Activated naive CD4-positive, alpha-beta T cell treated with anti-CD3 and anti-CD28 coated beads, Interleukin-2, amount 50 U/mL, for 16 hours (primary cell): ENCODE measurements at places on chromosomes 11 and 22.

DNA sequence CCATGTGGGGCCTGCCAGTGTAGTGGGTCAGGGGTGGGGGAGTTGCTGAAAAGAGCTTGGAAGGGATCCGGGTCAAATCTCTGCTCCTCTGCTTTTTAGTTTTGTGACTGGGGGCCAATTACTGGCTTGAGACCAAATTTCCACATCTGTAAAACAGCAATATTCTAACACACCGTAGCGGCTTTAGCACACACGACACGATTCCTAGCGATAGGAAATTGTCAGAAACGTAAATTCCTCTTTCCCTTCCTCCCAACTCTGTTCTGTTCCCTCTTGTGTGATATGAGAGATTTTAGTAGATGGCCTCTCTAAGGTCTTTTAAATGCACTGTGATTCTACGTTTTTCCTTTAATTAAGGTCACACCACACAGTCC is 71.9 kb downstream of the MICAL2 start:
- no peak for DNase-seq

DNA sequence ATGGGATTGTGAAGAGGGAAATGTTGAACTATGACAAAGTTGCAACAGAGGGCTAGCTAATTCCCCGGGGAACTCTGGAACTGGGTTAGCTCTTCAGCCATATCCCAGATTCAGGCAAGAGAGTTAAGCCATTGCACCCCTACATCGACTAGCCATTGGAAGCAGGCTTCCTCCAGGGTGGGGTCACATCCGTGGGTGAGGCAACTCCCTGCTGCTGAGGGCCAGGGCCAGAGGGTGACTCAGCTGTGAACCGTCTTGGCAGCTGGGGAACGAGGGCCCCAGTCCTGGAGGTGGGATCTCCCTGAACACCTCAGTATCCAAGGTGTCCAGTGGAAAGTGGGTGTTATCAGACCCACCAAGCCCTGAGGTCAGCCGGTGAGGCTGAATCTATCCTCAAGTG is 41.1 kb downstream of the RPS6KA4 start:
- no peak for DNase-seq

GRCh38 chr11:119671051-119671450 is 57.9 kb downstream of the NECTIN1 start:
- no peak for DNase-seq

DNA sequence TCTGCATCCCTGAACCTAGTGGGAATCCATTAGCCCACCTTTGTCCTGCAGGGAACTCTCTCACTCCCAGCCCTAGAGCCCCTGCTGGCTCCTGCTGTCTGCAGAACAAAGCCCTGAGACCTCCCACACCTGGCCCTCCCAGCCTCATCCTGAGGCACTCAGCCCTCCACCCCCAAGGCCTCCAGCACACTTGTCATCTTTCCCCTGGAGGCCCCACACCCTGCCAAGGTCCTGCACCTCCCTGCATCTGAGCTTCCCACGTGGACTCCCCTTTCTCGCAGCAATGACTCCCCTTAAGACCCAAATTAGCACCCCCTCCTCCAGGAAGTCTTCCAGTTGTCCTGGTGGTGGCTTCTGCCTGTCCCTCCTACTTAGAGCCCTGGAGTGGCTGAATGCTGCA is 42.3 kb upstream of the LINC01488 start:
- no peak for DNase-seq

DNA sequence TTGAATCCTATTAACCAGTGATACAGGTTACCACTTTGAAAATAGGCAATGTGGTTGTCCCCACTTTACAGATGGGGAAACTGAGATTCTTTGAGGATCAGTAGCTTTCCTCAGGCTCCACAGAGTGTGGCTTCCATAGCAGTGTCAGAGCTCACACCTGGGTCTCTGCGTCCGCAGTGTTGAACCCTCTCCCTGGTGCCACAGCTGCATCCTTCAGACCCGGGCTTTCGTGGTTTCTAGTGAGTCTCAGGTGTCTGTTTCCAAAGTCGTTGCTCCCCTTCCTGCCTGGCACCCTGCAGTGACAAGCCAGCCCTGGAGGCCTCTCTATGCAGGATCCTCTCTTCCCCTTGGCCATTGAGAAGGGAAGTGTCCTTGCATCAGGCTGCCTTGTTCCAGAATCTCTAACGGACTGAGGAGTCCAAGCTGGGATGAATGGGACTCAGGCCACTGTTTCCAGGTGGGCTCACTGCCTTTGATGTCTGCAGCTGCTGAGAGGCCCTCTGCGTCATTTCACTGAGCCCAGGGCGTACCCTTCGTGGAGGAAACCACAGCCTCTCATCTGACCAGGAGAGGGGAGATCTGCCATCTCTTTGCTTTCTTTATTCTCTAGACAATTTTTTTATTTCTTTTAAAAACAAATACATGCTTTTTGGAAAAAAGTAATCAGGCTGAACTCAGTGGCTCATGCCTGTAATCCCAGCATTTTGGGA is 48.4 kb upstream of the MICAL2 start:
- no peak for DNase-seq

DNA sequence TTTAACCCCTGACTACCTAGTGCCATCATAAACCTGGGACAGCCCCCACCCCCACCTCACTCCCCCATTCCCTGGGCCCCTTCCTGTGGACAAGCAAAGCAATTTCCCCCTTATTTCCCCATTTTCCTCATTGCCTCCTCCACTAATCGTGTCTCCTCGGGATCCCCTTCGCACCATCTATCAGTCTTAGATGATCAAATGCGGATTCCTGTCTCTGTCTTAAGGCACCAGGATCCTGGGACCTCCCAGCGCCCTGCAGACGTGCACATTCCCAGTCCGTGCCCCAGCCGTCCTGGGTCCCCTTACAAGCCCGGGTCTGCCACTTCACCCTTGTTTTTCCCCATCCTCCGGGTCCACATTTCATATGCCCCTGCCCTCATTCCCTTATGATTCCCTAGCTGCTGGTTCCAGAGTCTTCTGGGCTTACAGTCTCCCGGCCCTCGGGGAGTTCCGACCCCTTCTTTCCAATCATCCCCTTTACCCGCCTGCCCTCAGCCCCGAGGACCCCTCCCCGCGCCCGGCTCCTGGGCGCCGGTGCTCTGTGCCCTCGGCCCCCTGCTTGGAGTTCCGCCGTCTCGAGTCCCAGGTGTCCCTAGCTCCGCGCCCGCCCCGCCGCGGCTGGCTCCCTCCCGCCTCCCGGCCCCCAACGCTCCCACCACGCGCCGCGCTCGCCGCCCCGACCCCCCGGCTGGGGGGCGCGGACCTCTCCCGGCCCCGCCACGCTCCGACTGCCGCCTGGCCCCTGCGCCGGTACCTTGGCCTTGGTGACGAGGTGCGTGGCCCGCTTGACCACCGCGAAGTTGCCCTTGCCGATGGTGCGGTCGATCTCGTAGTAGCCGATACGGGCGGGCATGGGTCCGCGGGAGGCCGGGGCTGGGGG is 599 bp downstream of the SIK3 start:
- DNase-seq: peak; percentile 42

GRCh38 chr22:41560095-41560471 is 727 bp upstream of the CSDC2 start:
- DNase-seq: no peak

GRCh38 chr22:27573280-27574001 is 228.1 kb downstream of the MN1 start:
- no peak for DNase-seq

- DNase-seq: no peak
Observed at GRCh38 chr11:82863209-82863608, 37.0 kb downstream of the PRCP start.

DNA sequence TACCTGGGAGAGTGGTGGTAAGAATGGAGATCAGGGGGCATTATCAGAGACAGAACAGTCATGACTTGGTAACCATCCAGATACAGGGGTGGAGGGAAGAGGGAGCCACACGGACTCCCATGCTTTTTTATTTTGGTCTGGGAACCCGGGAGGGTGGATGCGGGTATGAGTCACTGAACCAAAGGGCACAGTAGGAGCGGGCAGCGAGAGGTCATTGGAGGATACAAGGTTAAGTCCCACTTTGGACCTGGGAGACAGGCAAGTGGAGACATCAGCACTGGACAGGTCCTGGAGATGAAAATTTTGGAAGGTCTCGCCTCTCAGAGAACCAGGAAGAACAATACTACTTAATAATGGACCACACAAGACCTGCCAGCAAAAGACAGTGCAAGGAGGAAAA is 6.7 kb downstream of the HDHD5 start:
- no peak for DNase-seq

- no peak for DNase-seq
Observed at GRCh38 chr11:45933846-45934579, 11.6 kb downstream of the LARGE2 start.

DNA sequence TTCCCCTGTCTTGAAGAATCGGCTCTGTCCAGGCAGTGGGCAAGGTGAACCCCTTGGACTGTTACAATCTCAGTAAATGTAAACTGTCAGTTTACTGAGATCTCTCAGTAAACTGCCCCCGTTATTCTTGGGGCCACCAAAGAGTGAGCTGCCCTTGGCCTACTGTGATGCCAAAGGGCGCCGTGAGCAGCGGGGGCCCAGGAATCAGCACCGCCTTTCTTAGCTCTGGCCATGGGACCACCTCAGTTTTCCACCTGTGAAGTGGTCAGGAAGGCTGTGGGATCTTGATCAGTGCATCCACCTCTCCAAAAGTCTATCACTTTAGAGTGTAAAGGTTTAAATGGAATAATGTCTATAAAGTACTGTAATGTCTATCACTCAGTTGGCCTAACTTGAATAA is 57.1 kb downstream of the THAP12 start:
- DNase-seq: no peak

DNA sequence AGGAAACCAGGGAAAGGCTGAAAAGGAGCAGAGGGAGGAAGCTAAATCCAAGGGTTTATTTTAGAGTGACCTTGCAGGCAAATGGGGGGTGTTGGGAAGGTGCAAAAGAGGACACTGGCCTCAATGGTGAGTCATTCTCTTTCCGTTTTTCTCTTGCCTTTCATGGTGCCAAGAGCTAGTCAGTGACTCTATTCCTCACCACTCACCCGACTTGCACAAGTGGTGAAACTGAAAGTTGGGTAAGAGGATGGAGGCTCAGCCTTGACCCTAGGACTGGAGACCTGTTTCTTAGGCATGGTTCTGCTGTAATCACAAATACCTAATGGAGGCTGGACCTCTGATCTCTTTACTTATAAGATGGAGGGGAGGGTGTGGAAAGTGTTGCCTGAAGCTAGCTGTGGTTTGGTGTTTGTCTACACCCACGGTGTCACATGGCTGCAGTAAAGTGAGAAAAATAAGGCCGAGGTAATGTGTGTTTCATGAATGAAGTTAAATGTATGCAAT is 67.3 kb upstream of the CREB3L1 start:
- no peak for DNase-seq

GRCh38 chr22:40666151-40666848 is 13.0 kb upstream of the MCHR1 start:
- no peak for DNase-seq

DNA sequence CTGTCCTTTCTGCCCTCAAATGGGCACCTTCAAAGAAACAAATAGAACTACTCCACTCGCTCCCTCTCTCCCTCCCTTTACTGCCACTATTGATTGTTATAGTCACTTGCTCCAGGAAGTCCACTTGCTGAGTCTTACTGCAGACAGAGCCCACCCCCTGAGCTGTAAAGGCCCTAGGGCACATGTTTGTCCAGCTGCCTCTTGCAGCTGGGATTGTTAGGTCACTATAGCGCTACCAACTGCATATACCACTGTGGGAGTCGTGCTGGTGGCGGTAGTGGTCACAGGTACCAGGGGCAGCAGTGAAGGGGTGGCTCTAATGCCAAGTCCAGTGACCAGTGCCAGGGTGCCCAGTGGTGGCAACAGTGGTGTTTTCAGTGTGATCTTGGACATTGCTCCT is 4.4 kb upstream of the SREBF2 start:
- DNase-seq: no peak

DNA sequence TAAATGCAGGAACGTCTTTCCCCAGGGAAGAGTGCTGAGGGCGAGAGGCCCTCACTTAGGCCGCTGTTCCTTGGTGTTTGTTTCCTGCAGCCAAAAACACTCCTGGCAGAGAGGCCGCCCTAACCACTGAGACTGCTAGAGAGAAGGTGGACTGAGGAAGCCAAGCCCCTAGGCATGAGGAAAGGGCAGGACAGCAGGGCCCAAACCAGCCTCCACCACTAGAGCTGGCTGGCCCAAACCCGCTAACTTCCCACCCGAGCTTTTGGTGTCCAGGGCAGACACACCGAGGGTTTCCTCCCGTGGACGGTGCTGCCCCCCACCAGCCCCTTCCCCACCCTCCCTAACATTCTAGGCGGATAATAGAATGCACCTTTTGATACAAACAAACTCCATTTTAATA is 6.0 kb downstream of the FGF19 start:
- DNase-seq: no peak

- DNase-seq: no peak
Observed at GRCh38 chr11:72652873-72653630, 21.2 kb downstream of the PDE2A start.

DNA sequence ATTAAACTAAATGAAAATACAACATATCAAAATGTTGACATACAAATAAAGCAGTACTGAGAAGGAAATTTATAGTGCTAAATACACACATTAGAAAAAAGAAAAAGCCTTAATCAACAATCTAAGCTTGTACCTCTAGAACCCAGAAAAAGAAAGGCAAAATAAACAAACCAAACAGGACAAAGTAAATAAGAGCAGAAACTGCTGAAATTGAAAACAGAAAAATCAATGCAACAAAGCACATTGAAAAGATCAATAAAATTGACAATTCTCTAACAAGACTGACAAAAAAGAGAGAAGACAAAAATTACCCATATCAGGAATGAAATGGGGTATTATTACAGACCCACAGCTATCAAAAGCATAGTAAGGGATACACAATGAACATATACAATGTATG is 21.0 kb downstream of the DCUN1D5 start:
- DNase-seq: no peak

GRCh38 chr11:74647404-74647803 is 55.0 kb downstream of the POLD3 start:
- no peak for DNase-seq

DNA sequence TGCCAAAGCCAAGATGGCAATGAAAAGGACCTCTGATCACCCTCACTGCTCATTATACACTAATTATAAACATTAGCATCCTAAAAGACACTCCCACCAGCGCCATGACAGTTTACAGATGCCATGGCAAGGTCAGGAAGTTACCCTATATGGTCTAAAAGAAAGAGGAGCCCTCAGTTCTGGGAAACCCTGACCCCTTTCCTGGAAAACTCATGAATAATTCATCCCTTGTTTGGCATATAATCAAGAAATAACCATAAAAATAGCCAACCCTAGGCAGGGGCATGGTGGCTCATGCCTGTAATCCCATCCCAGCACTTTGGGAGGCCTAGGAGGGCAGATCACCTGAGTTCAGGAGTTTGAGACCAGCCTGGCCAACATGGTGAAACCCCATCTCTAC is 12.7 kb upstream of the CAPN5 start:
- no peak for DNase-seq
